ENCODE measurements at places on chromosomes 5 and 9.

- no peak for DNase-seq
Measured at GRCh38 chr5:135693371-135693955, 114.7 kb upstream of the CXCL14 start.

- DNase-seq = no peak
Measured at GRCh38 chr9:90772386-90772785, 29.2 kb upstream of the SYK start.

GRCh38 chr5:43582082-43583005 lies 20.6 kb upstream of the NNT start:
- no peak for DNase-seq

DNA sequence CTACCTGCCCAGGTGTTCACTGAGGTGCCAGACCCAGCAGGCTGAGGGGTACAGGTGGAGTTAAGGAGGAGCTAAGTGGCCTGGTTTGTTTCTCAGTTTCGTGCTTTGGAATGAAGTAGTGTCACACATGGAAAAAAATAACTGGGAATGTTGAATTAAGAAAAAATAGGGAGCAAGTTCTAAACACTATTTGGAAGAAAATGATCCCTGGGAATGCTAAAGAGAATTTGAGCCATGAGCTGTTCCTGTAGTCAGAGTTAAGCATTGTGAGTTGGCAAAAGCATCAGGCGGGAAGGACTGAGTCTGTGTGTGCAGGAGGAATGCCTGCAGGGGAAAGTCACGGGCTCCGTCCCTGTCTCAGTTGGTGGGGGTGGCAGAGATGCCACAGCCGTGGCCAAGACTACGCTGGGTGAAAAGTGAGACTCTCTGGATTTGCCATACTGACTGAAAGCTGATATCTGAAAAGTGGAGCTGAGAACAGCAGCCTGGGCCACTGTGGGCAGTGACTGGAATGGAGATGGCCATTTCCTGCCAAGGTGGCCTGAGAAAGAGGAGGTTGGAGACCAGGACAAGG lies 37.0 kb downstream of the SYK start:
- no peak for DNase-seq

GRCh38 chr9:124392254-124392870 lies 22.9 kb downstream of the PSMB7 start:
- no peak for DNase-seq
